Chondrocyte (in vitro differentiated cells): ENCODE measurements at places on chromosomes 6 and 20. TPM values are rescaled to one million over a fixed set of nuclear protein-coding genes. Genes with fewer than 3 reads are reported as not detected.

DNA sequence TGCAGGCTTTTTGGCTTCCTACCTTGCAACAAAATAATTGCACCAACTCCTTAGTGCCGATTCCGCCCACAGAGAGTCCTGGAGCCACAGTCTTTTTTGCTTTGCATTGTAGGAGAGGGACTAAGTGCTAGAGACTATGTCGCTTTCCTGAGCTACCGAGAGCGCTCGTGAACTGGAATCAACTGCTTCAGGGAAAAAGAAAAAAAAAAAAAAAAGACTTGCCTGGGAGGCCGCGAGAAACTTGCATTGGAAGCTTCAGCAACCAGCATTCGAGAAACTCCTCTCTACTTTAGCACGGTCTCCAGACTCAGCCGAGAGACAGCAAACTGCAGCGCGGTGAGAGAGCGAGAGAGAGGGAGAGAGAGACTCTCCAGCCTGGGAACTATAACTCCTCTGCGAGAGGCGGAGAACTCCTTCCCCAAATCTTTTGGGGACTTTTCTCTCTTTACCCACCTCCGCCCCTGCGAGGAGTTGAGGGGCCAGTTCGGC, 420 bp downstream of the SOX4 start:
- H3K27me3 ChIP-seq, result no peaks in the 10 kb centered on the region
- no peak overlapping the region for H3K27ac ChIP-seq
- H3K4me3 ChIP-seq, result no peak overlapping the region
- peaks cover 23% of the 10 kb centered on the region for H3K4me1 ChIP-seq
- DNase-seq, result no peak

- H3K4me1 ChIP-seq, result peaks cover 55% of the 10 kb centered on the region
- no peak overlapping the region for H3K4me3 ChIP-seq
- H3K27me3 ChIP-seq, result no peaks in the 10 kb centered on the region
- no peak for DNase-seq
- peaks cover 3% of the 10 kb centered on the region for H3K36me3 ChIP-seq
Measured at GRCh38 chr6:46437671-46438221, 53.5 kb downstream of the RCAN2 start.

- H3K4me3 ChIP-seq, result no peak overlapping the region
- H3K27ac ChIP-seq, result peak overlapping the region; percentile 19
- H3K4me1 ChIP-seq, result peaks cover 38% of the 10 kb centered on the region
- no peaks in the 10 kb centered on the region for H3K27me3 ChIP-seq
- DNase-seq, result no peak
- no peaks in the 10 kb centered on the region for H3K36me3 ChIP-seq
Measured at GRCh38 chr6:11437824-11438459, 99.6 kb upstream of the TMEM170B start.

DNA sequence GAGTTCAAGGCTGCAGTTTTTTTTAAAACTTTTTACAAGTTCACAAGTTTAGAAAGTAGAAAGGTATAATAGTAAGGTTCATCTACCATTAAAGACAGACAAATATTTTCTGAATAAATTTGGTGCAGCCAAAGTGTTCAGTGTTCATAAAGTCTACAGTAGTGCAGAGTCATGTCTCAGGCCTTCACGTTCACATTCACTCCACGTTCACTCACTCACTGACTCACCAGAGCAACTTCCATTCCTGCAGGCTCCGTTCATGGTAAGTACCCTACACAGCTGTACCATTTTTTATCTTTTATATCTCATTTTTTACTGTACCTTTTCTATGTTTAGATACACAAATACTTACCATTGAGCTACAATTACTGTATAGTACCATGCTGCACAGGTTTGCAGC, 67.6 kb downstream of the B4GALT5 start:
- peak overlapping the region; percentile 15 for H3K27ac ChIP-seq
- peaks cover 46% of the 10 kb centered on the region for H3K36me3 ChIP-seq
- H3K4me3 ChIP-seq, result no peak overlapping the region
- no peak for DNase-seq

DNA sequence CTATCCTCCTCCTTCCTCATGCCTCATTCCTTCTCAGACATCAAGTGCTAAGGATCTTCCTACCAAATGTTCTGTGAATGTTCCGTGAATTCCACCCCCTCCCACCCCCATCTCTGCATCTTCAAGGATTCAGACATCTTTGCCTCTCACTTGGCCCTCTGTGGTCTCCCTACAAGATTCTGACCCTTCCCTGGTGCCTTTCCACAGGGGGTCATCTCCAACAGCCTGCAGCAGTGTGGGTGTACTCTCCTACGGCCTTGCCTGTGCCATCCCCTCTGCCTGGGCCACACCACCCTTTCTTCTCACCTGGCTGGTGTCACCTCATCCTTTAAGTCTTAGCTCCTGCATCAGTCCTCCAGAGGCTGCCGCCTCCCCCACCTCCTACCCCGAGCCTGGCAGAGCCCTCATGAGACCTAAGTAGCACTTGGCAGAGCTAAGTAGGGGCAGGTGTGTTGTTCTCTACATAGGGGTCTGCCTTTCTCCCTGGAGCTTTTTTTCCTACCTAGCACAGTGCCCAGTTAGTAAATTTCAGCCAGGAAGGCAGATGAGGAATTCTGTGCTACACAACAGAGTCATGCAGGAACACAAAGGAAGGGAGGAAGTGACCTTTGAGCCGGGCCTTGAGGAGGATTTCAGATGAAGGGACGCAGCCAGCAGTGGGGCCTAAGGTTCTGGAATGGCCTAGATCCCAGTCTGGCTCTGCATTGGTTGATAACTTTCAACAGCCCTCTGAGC, 43.1 kb downstream of the TM9SF4 start:
- no peaks in the 10 kb centered on the region for H3K27me3 ChIP-seq
- peak overlapping the region; percentile 12 for H3K27ac ChIP-seq
- peaks cover 50% of the 10 kb centered on the region for H3K36me3 ChIP-seq
- H3K4me3 ChIP-seq, result no peak overlapping the region
- H3K4me1 ChIP-seq, result peaks cover 10% of the 10 kb centered on the region

The LY6G6C gene
- total RNA-seq, result 0.30 TPM in 1 of 3 replicates, not detected in the others

The WFDC12 gene
- total RNA-seq, result not detected in 3 replicates

GRCh38 chr6:134094441-134094840, 42.0 kb upstream of the SLC2A12 start:
- no peak for DNase-seq
- H3K4me1 ChIP-seq, result peaks cover 6% of the 10 kb centered on the region

GRCh38 chr6:19024737-19025136, 637.6 kb downstream of the RNF144B start:
- DNase-seq, result no peak
- no peaks in the 10 kb centered on the region for H3K27me3 ChIP-seq
- no peak overlapping the region for H3K27ac ChIP-seq
- H3K4me1 ChIP-seq, result peaks cover 19% of the 10 kb centered on the region

DNA sequence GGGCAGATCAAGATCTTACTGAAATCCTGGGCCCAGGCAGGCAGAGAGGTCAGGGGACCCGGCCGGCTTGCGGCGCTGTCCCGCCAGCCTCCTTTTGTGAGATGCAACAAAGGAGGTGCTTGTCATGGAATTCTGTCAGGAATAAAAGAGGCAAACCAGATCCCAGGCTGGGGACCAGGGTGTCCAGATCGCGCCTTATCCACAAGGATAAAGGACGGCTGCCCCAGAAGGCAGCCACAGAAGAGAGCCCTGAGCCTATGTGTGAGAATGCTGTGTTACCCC, 42.6 kb upstream of the CDH22 start:
- no peak overlapping the region for H3K4me3 ChIP-seq
- H3K4me1 ChIP-seq, result peaks cover 20% of the 10 kb centered on the region
- peak overlapping the region; percentile 94 for H3K27ac ChIP-seq
- no peak for DNase-seq
- peaks cover 1% of the 10 kb centered on the region for H3K27me3 ChIP-seq

- no peak overlapping the region for H3K27ac ChIP-seq
- no peaks in the 10 kb centered on the region for H3K36me3 ChIP-seq
- peaks cover 5% of the 10 kb centered on the region for H3K4me1 ChIP-seq
- no peak overlapping the region for H3K4me3 ChIP-seq
- peaks cover 10% of the 10 kb centered on the region for H3K27me3 ChIP-seq
- no peak for DNase-seq
Measured at GRCh38 chr6:168886964-168887363, 366.7 kb downstream of the THBS2 start.

The TREM1 gene
- total RNA-seq, result 0.25 TPM in 1 of 3 replicates, not detected in the others

The UNC5CL gene
- total RNA-seq, result 0.25 to 0.36 TPM in 2 of 3 replicates, not detected in the other
